T-helper 9 cell (primary cell): ENCODE measurements at places on chromosomes 11 and 22.

DNA sequence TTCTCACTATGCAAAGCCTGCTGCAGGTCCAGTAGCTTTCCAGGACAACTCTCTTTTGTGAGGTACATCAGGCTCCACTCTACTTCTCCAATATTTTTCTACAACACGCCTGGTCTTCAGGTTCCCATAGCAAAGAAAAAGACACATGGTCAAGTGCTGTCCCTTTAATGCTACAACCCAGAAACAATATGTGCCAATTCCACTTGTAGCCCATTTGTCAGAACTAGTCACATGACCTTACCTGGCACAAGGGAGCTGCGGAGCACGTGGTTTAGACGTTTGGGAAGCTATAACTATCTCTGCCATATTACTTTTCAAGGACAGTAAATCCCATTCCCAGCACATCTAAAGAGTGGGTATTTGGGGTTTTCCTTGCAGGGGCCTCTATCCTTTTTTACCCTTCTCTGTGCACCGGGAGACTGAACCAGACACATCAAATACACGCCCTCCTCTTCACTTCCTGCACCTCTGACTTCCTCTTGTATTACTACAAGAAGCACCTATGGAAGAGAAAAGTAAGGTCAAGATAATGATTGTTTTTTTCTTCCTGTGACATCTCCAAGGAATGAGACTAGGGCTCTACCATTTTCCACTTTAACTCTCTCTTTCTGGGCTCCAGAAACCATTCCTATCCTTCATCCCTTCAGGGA is 237.6 kb downstream of the ETS1 start:
- DNase-seq = no peak

DNA sequence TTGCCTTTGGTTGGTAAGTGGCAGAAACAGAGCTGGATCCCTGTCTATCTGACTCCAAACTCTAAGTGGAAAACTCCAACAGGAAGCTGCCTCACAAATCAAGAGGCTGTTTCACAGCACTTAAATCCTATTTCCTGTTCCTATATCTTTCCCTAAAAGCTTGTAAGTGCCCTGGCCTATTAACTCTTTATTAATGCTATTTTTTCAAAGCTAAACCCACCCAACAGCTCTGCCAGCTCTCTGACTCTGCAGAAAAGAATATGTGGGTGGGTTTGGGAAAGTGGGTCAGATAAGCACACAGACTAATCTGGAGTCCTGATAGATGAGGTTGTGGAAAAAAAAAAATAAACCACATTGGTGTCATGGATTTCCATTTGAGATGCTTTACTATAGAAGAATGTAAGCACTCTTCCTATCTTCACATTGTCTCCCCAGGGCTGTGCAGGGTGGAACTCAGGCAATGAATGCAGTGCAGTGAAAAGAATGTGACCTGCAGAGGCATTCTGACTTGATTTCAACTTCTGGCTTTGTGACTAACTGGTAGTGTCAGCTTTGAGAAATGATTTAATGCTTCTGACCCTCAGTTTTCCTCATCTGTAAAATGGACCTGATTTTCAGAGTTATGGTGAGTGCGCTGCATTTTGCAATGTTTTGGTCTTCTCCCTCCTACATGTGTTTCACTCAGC is 125.6 kb downstream of the AASDHPPT start:
- no peak for DNase-seq

- DNase-seq = no peak
These were observed 173.9 kb upstream of the B3GAT1 start for GRCh38 chr11:134585666-134586610.

- no peak for DNase-seq
These were observed 140.4 kb upstream of the ARHGAP42 start for GRCh38 chr11:100546714-100547113.
